ENCODE measurements at places on chromosomes 1 and 21. TPM values are rescaled to one million over a fixed set of nuclear protein-coding genes. Genes with fewer than 3 reads are reported as not detected.

CCDC185 gene
- not detected for total RNA-seq

OPRD1 gene
- not detected for total RNA-seq

TCHH gene
- total RNA-seq = not detected

LRRC53 gene
- total RNA-seq = not detected

HSD3B2 gene
- total RNA-seq = not detected

RGS8 gene
- under 0.01 TPM for total RNA-seq

VANGL2 gene
- under 0.01 TPM for total RNA-seq

LRRC8C gene
- 9.2 TPM for total RNA-seq
